Occipital lobe (tissue), 3 donors: ENCODE measurements at places on chromosomes 3 and 15.

- DNase-seq, result no peak
These were observed 216.0 kb downstream of the RORA start for GRCh38 chr15:61013146-61013545.

- peak; percentile 15 for DNase-seq
These were observed 31.0 kb downstream of the FSTL1 start for GRCh38 chr3:120419797-120420196.

DNA sequence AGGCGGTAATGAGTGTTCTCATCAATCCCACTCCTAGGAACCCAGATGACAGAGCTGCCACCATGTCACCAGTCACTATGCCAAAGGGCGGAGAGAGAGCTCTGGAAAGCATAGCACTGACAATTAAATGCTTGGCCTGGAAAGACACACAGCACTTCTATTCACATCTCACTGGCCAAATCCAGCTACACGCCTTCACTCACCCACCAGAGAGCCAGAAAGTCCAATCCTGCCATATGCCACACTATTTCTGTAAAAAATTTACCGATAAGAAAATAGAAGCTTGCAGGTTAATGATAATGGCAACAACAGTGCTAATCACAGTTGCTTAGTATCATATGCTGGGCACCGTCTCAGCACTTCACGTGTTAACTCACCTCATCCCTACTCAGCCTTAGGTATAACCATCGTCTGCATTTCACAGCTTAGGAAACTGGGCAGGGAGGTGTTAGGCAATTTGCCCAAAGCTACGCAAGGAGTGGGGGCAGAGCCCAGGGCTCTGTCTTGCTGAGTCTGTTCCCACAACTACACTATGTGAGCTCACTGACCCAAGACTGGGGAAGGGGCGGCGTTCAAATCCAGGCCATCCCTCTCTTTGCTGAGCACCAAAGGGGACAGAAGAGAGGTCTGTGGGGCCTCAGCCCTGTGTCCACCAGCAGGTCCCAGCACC is 16.5 kb downstream of the KLHL25 start:
- DNase-seq, result no peak

DNA sequence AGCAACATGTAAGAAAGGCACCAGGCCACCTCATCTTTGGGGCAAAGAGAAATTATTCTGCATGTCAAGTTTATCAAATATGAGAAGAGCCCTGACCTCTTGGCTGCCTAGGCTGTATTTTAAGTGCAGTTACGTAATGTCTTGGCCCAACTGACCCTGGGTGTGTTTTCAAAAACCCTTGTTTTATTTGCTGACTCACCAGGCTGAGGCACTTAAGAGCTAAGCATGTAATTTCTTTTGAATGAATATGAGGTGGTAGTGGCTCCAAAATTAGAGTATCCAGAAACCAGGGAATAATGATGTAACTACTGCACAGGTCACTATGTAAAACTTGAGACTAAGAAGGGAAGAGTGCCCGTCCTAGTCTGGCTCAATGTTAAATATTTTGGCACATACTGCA is 24.3 kb downstream of the PGPEP1L start:
- no peak for DNase-seq

GRCh38 chr3:197435426-197435825 is 120.3 kb downstream of the BDH1 start:
- DNase-seq, result no peak

GRCh38 chr3:177041730-177042551 is 155.3 kb downstream of the TBL1XR1 start:
- DNase-seq, result no peak

GRCh38 chr15:31302778-31303725 is 23.6 kb upstream of the KLF13 start:
- no peak for DNase-seq

DNA sequence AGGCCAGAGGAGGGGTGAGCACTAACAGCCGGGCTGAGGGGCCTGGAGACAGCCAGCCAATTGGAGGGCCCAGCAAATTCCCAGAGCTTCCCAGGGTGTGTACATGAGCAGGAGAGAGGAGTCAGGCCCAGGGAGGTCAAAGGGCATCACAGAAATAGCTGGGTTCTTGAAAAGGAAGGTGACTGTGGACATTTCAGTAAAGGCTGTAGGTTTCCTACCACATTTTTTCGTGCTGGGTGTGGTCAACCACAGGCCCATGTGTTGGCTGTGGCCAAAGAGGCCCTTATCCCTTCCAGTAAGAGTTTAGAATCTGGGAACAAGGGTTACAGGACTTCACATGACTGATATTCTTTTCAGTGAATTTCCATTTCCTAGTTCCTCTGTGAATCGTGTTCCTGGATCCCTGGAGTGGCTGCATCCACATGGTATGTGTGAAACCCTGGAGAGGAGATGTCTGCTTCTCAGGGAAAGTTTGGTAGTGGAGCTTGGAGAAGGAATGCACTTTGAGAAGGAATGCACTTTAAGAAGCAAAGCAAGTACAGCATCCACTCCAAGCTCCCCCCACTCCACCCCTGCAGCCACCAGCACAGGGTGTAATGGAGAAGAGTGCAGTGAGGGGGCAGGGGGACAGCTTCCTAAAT is 73.2 kb upstream of the HEG1 start:
- DNase-seq, result peak; percentile 10
